Amniotic stem cell (primary cell): ENCODE measurements at places on chromosomes 13 and 19.

DNA sequence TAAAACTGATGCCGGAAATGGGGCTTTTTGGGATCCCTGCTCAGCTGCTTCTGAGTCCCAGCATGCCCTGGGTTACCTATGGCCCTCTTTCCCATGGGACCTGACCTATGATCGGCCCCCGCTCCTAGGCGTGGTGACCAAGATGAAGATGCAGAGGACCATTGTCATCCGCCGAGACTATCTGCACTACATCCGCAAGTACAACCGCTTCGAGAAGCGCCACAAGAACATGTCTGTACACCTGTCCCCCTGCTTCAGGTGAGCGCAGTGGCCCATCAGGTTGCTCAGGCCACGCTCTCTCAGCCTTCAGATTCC is 1.5 kb downstream of the RPS11 start:
- DNase-seq: no peak

DNA sequence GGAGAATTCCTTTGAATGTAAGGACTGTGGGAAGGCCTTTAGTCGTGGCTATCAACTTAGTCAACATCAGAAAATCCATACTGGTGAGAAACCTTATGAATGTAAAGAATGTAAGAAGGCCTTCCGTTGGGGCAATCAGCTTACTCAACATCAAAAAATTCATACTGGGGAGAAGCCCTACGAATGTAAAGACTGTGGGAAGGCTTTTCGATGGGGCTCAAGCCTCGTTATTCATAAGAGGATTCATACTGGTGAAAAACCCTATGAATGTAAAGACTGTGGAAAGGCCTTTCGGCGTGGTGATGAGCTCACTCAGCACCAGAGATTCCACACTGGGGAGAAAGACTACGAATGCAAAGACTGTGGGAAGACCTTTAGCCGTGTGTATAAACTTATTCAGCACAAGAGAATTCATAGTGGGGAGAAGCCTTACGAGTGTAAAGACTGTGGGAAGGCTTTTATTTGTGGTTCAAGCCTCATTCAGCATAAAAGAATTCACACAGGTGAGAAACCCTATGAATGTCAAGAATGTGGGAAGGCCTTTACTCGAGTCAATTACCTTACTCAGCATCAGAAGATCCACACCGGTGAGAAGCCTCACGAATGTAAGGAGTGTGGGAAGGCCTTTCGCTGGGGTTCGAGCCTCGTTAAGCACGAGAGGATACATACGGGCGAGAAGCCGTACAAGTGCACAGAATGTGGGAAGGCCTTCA is 39.2 kb downstream of the ZNF331 start:
- DNase-seq: no peak

DNA sequence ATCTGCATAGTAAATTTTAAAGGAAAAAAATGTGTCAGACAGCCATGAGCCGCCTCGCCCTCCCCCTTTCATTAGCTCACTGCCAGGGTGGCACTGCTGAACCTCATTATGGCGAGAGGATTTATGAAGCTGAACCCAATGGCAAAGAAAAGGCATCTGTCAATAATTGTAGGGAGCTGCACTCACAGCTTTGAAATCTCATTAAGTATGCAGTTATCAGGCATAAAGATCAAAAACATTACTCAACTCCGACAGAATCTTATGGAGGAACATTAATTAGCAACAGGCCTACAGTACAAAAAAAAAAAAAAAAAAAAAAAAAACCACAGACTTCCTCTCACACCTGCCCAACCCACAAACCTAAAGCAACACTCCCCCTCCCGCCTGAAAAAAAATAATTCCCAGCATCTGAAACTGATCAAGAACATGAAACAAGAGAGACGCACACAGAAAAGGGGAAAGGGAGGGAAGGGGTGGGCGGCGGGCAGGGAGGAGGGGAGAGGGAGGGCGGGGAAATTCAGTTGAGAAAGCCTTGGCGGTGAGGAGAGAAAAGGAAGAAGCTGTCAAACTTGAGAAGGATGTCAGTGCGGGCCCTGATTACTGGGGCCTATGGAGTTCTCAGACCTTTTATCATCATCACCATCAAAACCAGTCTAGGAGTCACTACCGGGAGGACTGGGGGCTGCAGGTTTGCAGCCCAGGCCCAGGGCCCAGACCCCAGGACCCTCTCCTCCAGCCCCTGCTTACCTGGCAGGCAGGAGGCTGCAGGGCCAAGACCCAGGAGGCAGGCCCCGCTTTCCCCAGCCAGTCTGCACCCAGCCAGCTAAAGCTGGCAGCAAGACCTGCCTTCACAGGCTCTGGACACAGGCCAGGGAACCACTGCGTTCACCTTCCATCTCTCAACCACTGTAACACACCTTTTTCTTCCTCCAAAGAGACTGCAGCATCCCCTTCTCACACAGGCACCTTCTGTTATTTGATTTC is 8.9 kb downstream of the TSHZ3 start:
- no peak for DNase-seq

DNA sequence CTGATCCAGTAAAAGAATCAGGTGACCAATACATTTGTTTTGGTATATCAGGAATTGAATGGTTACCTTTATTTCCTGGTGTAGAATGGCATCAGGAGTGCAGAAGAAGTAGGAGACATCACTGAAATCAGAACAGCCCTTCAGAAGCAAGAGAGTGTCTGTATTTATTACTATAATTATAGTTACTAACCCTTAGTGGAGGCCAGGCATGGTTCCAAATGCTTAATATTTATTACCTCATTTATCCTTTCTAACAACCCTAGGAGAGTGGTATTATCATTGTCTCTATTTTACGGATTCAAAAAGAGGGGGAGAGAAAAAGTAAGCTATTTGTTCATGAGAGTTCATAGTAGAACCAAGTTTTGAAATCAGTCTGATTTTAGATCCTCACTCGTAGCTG is 1292.9 kb downstream of the PCDH9 start:
- DNase-seq: no peak

DNA sequence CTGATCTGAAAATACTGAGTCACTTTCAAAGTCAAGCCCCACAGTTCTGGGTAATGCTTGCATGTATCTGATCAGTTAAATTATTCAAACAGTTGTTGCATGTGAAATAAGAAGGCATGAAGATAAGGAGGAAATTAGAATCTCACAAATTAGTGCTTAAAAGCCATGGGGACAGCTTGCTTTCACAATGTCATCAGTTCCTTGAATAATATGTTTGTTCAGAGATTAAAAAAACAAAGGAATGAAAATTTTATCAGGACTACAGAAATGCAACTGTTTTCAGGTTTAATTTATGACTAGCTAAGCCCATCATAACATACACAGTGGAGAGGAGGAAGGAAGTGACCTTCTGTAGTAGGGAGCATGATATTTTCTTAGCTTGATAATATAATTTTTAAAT is 150.1 kb downstream of the OXGR1 start:
- no peak for DNase-seq

GRCh38 chr19:38155453-38155852 is 68.6 kb downstream of the DPF1 start:
- no peak for DNase-seq
